ENCODE measurements at places on chromosomes 13 and 19. TPM values are rescaled to one million over a fixed set of nuclear protein-coding genes. Genes with fewer than 3 reads are reported as not detected.

PHLDB3 gene
- 8.0 TPM for total RNA-seq

NPHS1 gene
- total RNA-seq: not detected

CALM3 gene
- total RNA-seq: 167 TPM

FGF21 gene
- not detected for total RNA-seq

TMED1 gene
- total RNA-seq: 84.2 TPM

ARHGAP33 gene
- total RNA-seq: 3.2 TPM

LRRC63 gene
- total RNA-seq: not detected

PSG6 gene
- total RNA-seq: not detected

TMEM238 gene
- total RNA-seq: 0.39 TPM

HIF3A gene
- 17.7 TPM for total RNA-seq

C19orf85 gene
- total RNA-seq: not detected

IRGC gene
- total RNA-seq: not detected

ELSPBP1 gene
- not detected for total RNA-seq

LYL1 gene
- 0.48 TPM for total RNA-seq

LGALS7B gene
- total RNA-seq: not detected

TEX29 gene
- not detected for total RNA-seq

CYP4F3 gene
- 0.13 TPM for total RNA-seq

ZNF528 gene
- total RNA-seq: 6.6 TPM

All from epithelial cell of alveolus of lung (primary cell).